H4 (cell line): ENCODE measurements at places on chromosomes 11 and 22. TPM values are rescaled to one million over a fixed set of nuclear protein-coding genes. Genes with fewer than 3 reads are reported as not detected.

- no peak for DNase-seq
Observed at GRCh38 chr22:30930228-30930627, 38.3 kb downstream of the MORC2 start.

The VSIG2 gene
- not detected in 2 replicates for total RNA-seq

DNA sequence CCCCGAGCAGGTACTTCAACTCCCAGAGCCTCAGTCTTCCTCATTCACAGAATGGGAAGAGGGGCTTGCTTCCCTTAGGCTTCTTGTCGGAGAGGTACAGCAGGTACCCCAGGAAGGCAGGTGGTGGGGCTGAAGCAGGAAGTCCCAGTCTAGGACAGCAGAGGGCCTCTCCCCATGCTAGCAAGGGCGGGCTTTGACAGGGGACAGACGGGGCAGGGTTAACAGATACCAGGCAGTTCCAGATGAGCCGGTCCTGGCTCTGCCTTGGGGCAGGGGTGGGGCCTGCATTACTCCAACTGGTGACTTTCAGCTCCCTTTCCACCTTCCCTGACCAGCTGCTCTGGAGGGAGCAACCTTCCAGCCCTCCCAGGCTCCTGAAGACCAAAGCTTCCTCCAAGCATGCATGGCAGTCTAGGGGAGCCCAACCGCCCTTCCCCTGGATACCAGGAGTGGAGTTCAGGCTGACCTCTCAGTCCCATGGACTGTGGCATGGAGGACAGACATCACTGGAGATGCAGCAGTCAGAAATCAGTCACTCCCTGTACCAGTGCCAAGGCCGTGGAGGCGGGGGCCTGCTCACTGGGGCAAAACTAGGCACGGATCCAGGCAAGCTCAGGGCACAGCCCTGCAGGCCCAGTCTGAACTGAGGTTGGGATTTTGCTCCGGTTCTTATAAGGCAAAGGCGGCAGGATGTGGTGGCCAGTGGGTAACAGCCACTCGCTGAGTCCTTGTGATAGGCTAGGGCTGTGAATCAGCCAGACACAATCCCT, 60.5 kb downstream of the NAT10 start:
- no peak for DNase-seq

The P2RY2 gene
- total RNA-seq: not detected in 2 replicates

DNA sequence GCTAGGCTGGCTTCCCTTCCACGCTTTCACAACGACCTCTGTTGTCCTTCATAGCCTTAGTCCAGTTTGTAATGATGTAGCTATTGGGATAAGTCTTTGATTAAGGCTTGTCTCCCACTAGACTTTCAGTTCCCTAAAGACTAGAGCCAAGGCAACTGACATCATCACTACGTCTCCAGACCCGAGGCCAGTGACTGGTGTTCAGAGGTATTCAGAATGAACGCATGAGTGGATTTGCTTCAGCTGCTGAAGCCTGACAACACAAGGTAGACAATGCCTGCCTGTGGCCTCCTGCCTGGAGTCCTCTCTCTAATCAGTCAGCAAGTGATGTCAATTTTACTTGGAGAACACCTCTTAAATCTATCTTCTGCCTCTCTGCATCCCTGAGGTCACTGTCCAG, 13.6 kb downstream of the EFCAB6 start:
- DNase-seq: no peak

DNA sequence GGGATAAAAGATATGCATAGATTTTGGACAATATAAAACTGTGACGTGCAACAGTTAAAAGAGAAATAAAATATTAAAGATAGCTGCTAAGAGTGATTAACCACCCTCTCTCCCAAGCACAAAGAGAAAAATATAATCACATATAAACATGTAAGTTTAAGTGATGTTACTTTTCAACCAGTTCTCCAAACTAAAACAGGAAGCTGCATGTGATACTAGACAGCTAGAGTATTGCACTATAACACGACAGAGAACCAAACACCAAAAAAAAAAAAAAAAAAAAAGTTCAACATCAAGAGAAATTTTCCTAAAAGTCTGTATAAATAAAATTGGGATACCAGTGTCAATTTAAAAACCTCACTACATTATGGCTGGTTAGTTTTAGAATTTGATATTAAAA, 79.1 kb downstream of the PICALM start:
- no peak for DNase-seq

The APOL1 gene
- total RNA-seq: 27.5 and 33.3 TPM in 2 replicates

DNA sequence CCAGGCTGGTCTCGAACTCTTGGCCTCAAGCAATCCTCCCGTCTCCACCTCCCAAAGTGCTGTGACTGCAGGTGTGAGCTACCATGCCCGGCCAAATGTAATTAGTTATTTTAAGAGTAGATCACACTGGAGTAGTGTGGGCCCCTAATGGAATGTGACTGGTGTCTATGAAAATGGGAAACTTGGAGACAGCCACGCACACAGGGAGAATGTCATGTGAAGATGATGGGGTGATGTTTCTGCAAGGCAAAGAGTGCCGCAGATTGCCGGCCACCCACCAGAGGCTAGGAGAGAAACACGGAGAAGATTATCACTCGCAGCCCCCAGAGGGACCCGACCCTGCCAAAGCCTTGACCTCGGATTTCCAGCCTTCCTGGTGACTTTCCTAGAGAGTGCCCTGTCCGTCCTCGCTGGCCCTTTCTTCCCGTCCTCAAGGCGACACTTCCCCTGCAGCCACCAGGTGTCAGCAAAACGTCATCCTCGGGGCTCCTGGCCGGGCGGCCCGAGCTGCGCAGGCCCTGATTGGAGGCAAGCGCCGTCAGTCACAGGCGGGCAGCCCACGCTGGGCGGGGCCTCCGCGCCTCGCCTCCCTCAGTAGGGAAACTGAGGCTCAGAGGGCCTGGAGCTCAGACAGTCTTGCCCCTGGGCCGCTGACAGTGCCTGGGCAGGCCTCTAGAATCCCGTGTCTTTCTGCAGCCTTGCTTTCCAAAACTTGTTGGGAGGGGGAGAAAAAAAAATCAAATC, 16.3 kb downstream of the CRYBB2 start:
- DNase-seq: peak; percentile 68

DNA sequence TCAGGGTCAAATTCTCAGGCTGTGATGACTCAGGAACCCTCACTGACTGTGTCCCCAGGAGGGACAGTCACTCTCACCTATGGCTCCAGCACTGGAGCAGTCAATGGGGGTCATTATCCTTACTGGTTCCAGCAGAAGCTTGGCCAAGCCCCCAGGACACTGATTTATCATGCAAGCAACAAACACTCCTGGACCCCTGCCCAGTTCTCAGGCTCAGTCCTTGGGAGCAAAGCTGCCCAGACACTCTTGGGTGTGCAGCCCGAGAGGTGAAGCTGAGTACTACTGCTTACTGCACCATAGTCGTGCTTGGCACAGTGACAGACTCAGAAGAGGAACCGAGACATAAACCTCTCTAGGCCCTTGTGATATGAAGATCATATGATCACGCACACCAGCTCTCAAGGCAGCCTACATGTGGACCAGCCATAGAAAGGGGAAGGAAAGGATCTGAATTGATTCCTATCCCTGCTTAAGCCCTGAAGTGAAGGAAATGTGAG, 58.2 kb downstream of the ZNF280B start:
- DNase-seq: no peak

The JOSD1 gene
- 40.7 and 52.1 TPM in 2 replicates for total RNA-seq

The ALX4 gene
- total RNA-seq: 2.5 and 2.9 TPM in 2 replicates

GRCh38 chr11:106167085-106167484, 89.6 kb downstream of the AASDHPPT start:
- no peak for DNase-seq

The OVCH2 gene
- total RNA-seq: 0.43 TPM in 1 of 2 replicates, not detected in the other

The SLN gene
- total RNA-seq: 1.9 TPM in 1 of 2 replicates, not detected in the other

DNA sequence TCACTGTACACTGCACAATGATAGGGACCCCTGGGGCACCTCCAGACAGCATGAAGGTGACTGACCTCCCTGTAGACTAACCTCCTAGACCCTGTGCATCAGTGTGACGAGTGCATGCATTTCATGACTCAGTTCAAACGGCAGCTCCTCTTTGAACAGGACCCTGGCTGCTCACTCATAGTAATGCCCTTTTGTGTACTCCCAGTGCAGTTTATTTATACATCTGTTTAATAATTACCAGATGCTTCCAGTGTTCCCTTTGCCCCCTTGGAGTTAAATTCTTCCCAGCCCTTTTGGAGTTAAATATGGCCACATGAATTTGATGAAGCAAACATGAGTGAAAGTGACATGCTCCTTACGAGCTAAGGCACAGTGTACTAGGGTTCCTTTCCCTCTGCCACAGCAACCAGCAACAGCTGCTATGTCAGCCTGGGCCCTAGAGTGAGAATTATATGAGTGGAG, 72.4 kb downstream of the PANX1 start:
- DNase-seq: peak; percentile 47

- DNase-seq: no peak
Observed at GRCh38 chr22:31917227-31917921, 27.0 kb upstream of the YWHAH start.

DNA sequence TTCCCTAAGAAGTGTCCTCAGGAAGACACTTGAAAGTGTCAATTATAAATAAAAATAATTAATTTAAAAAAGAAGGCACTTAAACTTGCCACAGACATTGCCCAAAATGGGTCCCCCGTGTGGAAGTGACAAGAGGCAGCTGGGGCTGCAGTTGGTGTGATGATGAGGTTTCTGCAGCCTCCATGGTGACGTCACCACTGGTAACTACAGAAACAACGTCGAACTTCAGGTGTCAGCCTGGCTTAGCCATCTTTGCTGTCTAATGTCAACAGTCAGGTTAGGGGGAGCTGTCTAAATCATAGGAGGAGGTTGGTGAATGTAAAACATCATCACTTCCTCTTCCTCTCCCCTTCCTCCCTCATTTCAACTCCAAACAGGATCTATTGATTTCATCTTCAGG, 328.6 kb downstream of the MN1 start:
- no peak for DNase-seq

The TEX54 gene
- total RNA-seq: not detected in 2 replicates

- DNase-seq: no peak
Observed at GRCh38 chr11:20243974-20244373, 83.7 kb upstream of the DBX1 start.

The ST13 gene
- 145 and 175 TPM in 2 replicates for total RNA-seq

- DNase-seq: peak; percentile 45
Observed at GRCh38 chr22:46737976-46738646, at the start of gene CERK. CERK (minus strand) TSS chr22:46738252; CDS start chr22:46738148, 104 bp downstream.

GRCh38 chr11:90874986-90875385, 652.1 kb upstream of the CHORDC1 start:
- DNase-seq: no peak

DNA sequence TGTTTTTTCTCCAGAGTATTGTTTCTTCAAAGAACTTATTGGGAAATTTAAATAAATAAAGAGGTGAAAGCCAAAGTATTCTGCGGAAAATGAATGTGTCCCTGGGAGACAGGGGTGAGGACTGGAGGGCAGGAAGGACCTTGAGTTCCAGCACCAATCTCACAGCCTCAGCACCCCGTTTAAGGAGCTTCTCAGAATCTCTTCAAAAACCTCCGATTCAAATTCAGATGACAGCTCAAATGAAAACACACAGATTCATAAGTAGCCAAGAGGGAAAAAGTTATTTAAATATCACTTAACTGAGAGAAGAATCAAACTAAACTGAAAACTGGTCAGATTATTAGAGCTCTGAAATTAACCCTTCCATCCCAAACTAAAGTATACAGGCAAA, 12.5 kb downstream of the MTMR2 start:
- no peak for DNase-seq

- DNase-seq: no peak
Observed at GRCh38 chr11:72224564-72225410, at the start of gene INPPL1. INPPL1 (plus strand) TSS chr11:72224767; CDS start chr11:72224985, 218 bp downstream.

DNA sequence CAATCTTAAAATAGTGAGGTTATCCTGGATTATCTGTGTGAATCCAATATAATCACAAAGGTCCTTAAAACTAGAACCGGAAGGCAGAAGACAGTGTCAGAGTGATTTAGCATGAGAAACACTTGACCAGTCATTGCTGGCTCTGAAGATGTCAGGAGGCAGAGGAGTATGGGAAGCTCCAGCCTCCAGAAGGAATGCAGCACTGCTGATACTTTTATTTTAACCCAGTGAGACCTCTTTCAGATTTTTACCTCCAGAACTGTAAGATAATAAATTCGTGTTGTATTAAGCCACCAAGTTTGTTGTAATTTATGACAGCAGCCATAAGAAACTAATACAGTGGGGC, 134.4 kb upstream of the ZC3H12C start:
- no peak for DNase-seq

DNA sequence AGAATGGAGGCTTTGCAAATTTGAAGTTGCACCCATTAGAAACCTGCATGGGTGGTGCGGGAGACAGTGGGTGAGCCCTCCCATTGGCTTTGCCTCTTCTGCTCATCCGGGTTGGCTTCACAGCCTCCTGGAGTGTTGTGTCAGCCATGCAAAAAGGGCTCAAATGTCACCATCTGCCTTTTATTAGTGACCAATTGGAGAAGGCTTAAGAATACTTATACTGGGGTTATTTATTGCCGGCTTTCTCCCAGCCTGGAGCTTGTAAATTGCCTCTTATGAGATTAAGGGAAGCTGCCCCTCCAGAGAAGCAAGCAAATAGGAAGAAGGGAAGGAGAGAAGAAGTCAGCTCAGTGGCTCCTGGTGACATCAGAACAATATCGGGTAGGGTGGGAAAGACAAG, 182.6 kb downstream of the ST3GAL4 start:
- no peak for DNase-seq

DNA sequence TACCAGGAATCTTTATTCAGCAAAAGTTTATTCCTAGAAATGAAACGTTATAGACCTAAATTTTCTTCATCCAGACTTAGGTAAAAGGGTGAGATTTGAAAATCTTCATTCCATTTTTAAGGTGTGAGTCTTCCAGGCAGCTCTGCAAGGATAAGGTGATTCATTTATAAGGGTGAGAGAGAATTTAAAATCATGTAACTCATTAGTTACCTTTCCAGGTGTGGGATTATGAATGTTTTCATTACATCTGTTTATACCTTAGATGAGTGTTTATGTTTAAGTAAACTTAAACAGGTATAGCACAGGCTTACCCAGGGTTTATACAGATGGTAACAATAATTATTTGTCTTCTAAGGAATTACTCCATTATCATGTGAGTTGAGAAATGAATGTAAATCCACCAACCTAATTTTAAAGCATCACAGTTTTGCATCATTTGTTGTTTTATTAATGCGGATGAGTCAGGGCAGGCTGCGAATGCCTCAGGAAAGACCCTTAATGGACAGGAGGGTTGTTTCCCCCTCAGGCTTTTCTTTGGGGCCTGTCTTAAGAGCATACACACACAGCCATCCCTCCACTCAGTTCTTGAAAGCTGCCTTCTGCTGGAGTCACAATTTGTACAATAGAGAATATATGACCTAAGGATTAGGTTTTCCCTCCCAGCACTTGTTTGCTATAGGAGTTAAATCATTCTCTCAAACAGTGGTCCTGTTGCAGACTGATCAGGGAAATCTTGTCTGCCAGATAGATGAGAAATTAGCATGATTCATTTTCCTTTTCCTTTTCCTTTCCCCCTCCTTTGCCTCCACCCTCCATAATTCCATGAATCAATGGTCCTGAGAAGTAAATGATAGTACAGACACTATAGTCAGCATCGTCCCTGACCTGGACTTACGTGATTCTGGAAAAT, 3.0 kb downstream of the PRSS23 start:
- no peak for DNase-seq

GRCh38 chr11:119888119-119888518, 159.1 kb upstream of the NECTIN1 start:
- DNase-seq: peak; percentile 66

The TSPAN18 gene
- 0.83 TPM in 1 of 2 replicates, not detected in the other for total RNA-seq

- DNase-seq: no peak
Observed at GRCh38 chr11:63880403-63880790, 36.6 kb downstream of the RCOR2 start.
